Stimulated activated CD8-positive, alpha-beta memory T cell treated with anti-CD3 and anti-CD28 coated beads, Interleukin-15, amount 100 ng/mL, for 4 hours (primary cell): ENCODE measurements at places on chromosomes 1 and 21.

GRCh38 chr1:203098914-203099520 is 13.2 kb upstream of the MYOG start:
- DNase-seq, result no peak

DNA sequence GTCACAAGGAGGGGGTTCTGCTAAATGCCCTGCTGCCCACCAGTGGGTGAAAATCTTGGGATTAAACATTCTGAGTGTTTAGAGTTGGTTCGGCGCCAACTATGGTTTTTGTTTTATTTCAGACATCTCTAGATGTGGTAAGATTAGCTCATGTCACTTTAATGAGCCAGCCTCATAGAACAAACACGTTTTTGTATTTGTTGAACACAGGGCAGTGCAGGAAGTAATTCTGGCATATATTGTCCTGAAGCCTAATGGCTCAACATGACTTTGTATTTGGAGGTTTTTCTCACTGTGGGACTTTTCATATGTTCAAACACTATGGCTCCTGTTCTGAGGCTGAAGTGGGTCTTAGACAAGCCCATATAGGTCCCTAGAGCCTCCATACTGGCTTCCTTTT is 107.8 kb downstream of the NGF start:
- no peak for DNase-seq

- no peak for DNase-seq
Measured at GRCh38 chr1:204651843-204652421, 33.6 kb downstream of the LRRN2 start.

GRCh38 chr1:164017239-164017638 is 541.7 kb upstream of the PBX1 start:
- no peak for DNase-seq
